Dermis microvascular lymphatic vessel endothelial cell (primary cell): ENCODE measurements at places on chromosomes 2 and 18. TPM values are rescaled to one million over a fixed set of nuclear protein-coding genes. Genes with fewer than 3 reads are reported as not detected.

DNA sequence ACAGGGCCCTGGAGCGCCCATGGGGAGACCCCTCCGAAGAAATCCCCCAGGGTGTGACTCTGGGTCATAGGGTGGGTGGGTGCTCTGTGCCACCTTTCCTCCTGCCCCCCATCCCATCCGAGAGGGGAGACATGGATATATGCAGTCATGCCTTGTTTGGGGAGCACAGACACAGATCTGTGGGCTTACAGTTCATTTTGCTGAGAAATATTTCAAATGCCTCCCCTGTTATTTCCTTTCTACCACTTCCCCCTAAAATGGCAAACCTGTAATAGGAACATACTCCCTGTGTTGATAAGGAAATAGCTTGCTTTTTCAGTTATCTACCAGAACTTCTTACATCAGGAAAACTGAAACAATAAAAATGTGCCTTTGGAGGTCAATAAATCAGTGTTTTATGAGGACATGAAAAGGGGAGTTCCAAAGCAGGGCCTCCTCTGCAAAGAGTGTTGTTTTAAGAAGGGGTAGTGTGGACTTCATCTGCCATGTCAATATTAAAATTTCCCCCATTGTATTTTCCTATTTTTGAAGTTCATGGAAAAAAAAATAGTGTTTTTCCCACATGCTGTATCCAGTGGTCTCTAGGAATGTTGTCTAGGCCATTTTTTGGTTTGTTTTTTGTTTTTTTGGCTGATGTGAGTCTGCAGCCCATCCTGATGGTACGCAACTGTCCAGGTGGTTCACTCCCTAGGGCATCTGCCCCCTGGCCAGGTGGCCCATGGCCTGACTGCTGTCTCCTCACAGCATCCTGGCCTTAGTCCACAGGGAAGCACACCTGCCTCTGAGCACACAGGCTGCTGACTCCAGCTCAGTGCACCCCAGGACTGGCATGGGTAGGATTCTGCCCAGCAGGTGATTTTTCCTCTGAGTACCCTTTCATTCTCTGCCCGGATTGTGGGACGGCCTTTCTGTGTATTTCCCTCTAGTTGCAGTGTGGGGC, 3.7 kb downstream of the TNFRSF11A start:
- peak; percentile 88 for DNase-seq

The ZCCHC2 gene
- 12.1 and 15.3 TPM in 2 replicates for total RNA-seq

The COL4A3 gene
- not detected in 2 replicates for total RNA-seq

The EML4 gene
- total RNA-seq: 14.2 and 18.1 TPM in 2 replicates

- DNase-seq: no peak
Observed at GRCh38 chr2:19743641-19744040, 158.1 kb downstream of the TTC32 start.

The MAL gene
- total RNA-seq: not detected in 2 replicates
